ENCODE measurements at places on chromosomes 16 and 17.

- no peak for DNase-seq
Measured at GRCh38 chr16:74439685-74440084, 18.4 kb upstream of the CLEC18B start.

DNA sequence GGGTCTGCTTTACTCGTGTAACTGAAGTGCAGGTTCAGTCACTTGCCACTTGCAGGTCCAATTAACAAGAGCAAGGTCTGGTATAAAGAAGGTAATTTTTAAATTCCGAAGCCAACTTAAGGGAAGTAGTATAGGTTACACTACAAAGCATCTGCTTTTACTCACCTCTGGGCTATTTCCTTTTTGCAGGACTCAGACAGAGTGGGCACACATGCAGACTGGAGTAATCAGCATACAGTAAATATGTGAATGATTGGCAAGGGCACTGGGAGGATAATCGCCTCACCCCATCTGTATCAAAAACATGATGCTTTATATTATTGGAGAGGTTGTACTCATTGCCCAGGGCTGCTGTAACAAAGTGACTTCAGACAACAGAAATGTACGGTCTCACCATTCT, 160.1 kb upstream of the CDH5 start:
- no peak for DNase-seq

GRCh38 chr16:35564889-35565288, 2105.5 kb downstream of the TP53TG3F start:
- no peak for DNase-seq

DNA sequence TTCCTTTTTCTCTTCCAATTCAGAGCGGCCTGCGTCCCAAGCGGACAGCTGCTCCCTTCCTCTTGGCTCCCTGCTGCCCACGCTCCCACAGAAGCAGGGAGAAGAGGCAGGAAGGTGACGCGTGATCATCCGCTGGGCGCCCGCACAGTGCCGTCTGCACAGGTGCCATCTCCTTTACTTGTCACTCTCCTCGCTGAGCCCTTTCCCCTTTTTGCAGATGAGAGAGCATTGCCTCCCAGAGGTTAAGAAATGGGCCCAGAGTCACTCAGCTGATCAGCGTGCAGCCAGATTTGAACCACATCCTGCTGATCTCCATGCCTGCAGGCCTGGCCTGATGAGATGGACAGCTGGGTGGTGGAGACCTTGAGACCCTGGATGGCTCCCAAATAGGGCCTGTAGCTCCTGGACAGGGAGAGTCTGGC, 299.8 kb downstream of the SEC14L1 start:
- no peak for DNase-seq

GRCh38 chr16:66372078-66372897, 5.8 kb downstream of the CDH5 start:
- no peak for DNase-seq

DNA sequence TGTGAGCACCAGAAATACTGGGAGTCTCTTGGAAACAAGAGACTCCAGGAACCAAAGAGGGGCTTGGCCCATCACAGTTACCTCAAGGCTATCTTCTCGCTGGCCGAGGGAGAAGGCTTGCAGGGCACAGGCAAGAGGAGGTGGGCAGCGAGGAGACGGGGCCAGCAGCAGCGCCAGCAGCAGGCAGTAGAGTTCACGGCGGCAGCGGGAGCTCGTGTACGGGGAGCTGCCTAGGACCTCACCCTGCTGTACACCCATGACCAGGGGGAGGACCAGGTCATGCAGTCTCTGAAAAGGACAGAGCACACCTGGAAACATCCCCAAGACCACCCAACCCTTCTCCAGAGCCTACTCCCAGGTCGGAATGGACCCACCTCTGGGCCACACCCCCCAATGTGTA, 30.8 kb downstream of the PELP1 start:
- no peak for DNase-seq

GRCh38 chr16:88651989-88652761, 1.3 kb upstream of the CYBA start:
- no peak for DNase-seq

DNA sequence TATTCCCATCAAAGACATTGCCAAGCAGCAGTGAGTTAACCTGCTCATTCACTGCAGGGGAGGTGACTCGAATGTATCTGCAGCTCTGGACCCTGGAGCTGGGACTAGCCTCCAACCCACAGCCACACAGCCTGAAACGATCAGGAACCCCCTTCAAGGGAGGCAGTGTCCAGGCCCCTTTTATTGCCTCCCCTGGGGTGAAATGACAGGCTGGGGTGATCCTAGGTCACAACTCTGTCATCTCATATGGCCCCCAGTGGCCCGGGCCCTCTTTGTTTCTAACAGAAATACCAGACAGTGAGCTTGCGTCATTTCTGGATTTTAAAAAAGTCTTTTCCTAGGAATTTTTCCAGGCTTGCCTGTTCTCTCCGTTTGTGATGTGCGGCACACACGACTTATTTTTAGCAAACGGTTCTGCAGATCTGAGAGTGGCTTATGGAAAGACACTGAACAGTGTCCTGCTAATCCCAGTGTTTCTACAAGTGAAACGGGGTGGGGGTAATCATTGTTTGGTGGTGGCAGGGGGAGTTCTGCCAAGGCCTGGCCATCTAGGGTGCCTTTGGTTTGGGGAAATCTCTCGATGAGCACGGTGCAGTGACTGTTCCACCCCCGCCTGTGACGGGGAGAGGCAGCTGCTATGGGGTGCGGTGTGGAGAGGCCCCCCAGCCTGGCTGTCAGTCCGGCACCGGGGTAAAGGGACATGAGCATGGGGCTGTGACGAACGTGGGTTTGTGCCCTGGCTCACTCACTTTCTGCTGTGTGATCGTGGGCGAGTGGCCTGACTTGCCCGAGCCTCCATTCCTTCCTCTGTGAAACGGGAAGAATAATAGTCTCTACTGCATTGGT, 27.2 kb downstream of the NAGPA start:
- DNase-seq = no peak

DNA sequence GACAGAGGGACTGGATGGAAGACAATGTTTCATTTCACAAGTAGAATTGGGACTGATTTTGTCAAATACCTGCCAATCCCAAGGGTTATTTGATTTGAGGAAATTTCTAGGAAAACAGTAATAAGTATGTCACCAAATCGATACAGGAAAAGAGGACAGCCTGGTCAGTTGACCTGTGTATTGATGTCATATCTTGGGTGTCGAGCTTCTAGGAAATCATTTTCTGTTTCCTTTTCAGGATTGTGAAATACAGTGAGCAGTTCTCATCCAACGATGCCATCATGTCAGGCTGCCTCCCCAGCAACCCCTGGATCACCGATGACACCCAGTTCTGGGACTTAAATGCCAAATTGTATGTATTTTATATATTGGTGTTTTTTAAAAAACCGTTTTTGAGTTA, 56.1 kb downstream of the RGS9 start:
- no peak for DNase-seq

DNA sequence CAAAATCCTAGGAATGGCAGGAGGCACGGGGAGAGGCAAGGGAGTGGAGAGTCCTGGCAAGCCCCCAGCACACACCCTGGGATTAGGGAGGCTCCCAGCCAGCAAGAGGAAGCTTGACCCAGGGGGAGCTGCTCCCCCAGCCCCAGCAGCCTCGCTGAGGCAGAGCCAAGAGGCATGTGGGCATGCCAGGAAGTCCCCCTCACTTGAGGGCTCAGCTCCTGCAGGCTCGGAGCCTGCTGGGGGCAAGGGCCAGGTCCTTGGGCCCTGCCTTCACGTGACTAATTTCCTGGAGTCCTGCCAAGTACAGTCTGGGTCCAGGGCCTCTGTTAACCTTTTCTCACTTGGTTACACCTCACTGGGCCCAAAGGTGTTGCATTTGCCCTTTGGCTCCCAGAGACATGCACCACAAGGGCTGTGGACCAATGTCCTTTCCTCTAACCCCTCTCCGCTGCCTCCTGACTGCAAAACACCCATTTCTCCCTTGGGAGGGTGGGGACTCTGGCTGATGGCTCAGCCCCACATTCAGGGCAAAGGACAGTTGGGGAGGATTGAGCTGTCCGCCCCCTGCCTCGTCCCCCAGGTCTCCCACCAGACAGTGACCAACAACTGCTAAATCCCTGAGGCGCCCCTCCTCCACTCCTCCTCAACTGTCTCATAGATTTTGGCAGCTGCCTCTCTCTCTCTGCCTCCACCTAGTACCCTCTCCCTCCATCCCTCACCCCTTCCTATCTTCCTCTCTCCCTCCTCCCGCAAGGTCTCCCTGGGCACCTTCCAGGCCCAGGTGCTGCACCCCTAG, 4.4 kb upstream of the SLC47A2 start:
- no peak for DNase-seq

DNA sequence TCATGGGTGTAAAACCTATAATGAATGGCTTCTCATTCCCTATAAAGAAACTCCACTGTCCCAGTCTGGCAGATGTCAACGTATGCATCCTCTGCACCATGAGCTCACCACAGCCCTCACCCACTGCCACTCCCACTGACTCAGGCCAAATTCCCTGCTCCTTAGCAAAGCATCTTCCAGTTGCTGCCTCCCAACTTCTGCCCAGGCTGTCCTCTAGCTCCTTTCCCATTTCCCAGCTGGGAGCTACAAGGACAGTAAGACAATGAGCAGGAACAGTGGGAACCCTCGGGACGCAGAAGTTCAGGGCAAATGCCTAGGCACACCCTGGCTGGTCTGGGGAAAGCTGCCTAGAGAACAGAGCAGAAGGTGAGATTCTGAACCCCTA, 9.1 kb upstream of the THAP11 start:
- DNase-seq = no peak

DNA sequence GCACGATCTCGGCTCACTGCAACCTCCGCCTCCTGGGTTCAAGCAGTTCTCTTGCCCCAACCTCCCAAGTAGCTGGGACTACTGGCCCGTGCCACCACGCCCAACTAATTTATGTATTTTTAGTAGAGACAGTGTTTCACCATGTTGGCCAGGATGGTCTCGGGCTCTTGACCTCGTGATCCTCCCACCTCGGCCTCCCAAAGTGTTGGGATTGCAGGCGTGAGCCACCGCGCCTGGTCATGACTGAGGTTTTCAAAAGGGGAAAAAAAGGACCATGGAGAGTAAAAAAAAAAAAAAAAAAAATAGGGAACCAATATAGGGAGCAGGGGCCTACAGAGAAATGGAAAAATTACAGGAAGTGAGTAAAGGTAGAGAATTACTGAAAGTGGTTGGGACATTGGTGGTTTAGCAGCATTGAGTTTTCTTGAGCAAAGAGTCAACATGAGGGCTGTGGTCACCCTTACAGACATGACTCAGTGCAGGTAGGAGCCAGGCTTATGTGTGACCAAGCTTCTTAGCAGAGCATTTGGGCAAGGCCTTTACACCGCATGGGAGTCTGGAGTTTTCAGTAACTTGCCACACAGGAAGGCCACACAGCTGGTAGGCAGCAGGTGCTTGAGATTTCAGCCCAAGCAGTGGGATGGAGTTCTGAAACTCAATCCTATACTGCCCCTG, 447.3 kb downstream of the HS3ST3B1 start:
- no peak for DNase-seq

GRCh38 chr17:49621946-49622529, 46.4 kb downstream of the NXPH3 start:
- no peak for DNase-seq

DNA sequence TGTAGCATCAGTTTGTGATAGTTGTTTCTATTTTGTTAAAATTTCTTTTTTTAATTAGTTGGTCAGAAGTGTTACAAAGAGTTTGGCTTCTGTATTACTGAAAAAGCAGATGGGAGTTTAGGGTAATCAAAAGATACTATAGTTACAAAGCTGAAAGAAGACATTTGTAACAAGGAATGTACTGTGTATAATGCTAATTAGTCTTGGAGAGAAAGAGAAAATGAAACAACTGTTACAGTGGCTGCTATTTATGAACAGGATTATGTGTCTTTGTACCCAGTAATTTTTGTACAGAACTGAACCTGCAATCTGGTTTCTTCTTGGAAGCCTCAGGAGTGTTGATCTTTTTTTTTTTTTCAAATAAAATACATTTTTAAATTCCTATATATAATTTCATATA, 14.3 kb downstream of the GDPD1 start:
- DNase-seq = no peak

GRCh38 chr17:66957951-66958579, 6.4 kb upstream of the CACNG4 start:
- DNase-seq = no peak

DNA sequence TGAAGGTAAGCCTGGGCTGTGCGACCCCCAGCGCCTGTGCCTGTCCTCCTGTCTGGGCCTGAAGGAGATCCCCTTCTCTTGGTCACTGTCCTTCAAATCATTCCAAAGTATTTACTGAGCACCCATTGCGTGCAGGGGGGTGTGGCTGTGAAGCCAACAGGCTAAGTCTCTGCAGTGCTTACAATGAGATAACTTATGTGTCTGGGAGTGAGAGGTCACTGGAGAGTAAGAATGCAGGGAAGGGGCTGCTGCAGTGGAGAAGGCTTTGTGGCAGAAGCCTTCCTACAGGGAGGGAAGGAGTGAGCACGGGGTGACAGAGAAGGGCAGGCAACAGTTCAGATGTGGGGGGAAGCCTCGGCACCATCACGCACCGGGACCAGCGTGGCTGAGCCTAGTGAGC, 11.2 kb upstream of the SMIM5 start:
- no peak for DNase-seq

DNA sequence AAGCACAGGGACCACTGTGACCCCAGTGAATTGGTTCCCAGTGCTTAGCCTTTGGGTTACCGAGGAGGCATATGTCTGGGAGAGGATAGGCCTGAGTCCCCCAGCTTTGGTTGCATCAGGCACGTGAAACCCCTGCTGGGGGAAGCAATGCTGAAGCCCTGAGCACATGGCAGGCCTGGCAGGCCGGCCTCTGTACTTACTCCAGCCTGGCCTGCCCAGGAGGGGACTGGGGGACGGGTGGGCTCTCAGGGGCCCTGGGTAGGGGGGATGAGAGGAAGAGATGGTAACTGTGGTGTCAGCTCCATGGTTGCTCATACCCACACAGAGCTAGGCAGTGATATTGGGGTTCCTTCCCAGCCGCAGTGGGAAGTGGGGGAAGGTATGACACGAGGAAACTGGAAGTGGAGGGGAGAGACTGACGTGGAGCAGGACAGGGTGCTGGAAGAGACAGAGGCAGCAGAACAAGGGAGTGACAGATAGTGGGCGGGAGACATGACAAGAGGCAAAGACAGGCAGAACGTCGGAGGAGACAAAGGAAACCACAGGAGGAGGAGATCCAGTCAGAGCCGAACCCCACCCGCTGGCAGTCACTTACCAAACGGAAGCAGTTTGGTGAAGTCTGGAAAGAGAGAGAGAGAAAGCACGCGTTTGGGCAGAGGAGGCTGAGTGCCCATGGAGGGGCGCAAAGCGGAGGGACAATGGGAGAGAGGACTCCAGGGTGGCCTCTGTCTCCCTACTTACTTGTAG, 9.1 kb downstream of the TMEM208 start:
- peak; percentile 28 for DNase-seq

Measured in activated T-helper 1 cell treated with anti-CD3 and anti-CD28 coated beads, Interleukin-2, amount 50 U/mL, for 16 hours (primary cell).